Endodermal cell (in vitro differentiated cells): ENCODE measurements at places on chromosomes 16 and 17.

- no peak for DNase-seq
Measured at GRCh38 chr16:11308493-11309283, 27.6 kb upstream of the PRM1 start.

- DNase-seq: no peak
Measured at GRCh38 chr17:31967648-31968047, 30.8 kb downstream of the SUZ12 start.

GRCh38 chr16:52591934-52592592 lies 45.1 kb upstream of the TOX3 start:
- no peak for DNase-seq

DNA sequence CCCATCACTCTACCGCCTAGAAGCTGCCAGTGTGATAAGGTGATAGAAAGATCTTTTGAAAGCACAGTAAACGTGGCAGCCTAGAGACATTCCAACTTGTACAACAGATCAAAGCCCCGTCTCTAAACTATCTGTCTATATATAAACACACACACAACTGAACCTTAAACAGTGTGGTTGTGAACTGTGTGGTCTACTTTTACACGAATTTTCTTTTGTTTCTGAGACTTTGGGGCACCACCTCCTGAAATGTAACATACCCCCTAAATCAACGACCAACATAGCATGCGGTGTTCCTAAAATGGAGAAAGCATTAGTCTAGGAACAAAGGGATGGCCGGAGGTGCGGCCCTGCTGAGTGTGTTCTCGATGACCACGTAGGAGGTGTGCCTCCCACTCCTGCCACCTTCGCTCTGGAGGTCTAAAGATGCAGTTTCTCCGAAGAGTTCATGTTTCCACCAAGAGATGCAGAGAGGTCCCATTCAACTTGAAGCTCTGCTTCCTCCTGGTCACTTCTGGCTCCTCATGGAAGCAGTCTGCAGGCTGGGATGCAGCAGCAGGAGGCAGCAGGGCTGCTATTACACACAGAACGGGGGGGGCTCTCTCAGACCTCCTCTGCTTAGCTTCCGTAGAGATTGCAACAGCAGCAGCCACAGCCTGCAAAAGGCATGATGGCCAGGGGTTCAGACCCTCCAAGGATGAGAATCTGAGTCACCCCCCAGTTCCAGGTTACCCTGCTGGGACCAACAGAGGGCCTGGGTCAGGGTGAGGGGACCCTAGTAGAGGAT lies 22.6 kb upstream of the USP10 start:
- peak; percentile 72 for DNase-seq

DNA sequence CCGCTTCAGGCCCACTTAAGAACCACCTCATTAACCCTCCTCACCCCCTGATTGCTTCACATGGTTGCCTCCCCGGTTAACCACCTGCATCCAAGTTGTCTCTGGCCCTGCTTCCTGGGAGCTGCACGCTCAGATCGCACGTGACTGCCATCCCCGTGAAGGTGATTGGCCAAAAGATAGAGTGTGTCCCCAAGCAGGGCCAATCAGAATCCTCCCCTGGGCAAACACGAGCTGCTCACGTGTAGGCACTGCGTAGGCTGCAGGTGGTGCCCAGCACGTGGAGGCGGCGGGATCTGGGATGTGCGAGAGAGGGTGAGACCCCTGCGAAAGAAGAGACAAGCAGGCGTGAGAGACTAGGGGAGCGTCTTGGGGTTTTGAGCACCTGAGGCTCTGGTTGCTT lies 111.8 kb upstream of the CRHR1 start:
- peak; percentile 61 for DNase-seq

DNA sequence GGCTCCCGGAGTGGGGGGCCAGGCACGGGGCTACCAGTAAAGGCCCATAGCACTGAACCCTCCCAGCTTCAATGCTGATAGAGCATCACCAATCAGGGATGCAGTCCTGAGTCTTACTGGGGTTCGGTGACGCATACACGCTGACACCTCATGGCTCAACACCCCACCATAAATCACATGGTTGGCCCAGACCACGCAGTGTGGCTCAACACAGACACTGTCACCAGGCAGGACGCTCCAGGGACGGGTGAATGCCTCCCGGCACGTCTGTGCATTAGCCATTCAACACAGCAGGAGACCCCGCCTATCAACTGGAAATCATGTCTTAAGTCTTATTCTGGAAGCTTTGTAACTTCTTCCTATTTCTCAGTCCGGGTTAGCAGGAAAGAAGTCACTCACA lies 35.0 kb downstream of the NECAB2 start:
- no peak for DNase-seq

GRCh38 chr17:76909971-76910760 lies 42.0 kb downstream of the MGAT5B start:
- peak; percentile 98 for DNase-seq

DNA sequence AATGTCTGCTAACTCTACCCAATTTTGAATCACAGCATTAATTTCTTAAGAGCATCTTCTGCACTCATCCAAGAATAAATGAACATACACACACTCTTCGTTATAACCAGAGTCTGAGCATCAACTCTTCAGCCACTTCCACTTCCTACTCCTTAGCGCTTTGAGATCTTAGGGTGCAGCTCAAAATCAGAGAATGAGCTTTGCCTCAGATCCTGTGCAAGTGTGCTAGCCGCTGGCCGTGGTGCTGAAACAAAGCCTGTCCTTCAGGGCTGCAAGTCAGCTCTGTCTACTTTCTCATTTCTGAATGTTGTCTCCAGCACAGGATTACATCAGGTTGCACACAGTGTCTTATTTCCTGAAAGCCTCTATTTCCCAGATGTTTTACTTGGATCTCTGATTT lies 165.4 kb downstream of the AIPL1 start:
- peak; percentile 94 for DNase-seq

DNA sequence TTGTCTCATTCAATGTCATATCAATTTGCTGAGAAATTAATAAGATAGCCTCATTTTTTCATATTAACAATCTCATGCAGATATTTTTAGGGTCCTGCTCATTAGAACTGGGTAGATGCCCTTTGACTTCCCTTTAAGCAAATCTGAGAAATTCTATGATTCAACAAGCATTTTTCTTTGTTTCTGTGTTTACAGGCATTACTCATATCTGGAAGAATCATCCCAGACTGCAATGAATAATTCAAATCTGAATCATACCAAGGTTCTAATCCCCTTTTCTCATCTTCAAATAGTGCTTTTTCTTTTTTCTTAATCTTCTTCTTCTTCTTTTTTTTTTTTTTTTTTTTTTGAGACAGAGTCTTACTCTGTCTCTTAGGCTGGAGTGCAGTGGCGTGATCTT lies 69.2 kb upstream of the KIFC3 start:
- DNase-seq: no peak

DNA sequence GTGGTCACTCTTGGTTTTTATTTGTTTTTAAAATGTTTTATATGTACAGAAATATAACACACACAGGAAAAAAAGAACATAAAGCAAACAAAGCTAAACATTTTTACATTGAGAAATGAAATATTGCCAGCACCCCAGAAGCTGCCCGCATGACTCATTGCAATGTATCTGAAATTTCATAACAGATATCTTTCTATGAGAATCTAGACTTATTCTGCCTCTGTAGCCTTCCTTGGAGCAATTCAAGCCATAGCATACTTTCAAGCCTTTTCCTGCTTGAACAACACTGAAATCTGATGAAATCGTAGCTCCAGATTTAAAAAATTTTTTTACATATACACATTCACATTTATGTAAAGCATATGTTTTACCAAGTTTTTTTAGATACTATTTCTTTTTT lies 86.9 kb downstream of the RBBP6 start:
- no peak for DNase-seq

DNA sequence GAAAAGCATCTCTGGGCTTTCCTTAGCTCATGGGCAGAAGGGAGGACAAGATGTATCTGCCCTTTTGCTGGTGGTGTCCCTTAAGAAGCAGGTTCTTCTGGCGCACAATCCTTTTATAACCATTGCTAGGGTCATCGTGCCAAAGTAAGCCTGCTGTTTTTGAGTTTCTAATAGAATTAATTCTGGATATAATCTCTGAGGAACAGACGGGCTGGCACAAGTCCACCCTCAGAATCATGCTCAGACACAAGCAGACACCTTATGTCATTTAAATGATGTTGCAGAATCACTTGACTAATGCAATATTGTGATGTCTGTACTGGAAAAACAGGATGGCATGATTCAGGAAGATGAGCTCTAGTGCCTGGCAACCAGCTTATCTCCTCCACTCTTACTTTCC lies 18.8 kb upstream of the MMD start:
- DNase-seq: no peak

GRCh38 chr16:51538707-51539498 lies 387.8 kb upstream of the SALL1 start:
- DNase-seq: peak; percentile 65

- DNase-seq: peak; percentile 78
Measured at GRCh38 chr16:84299734-84300440, 5.2 kb downstream of the WFDC1 start.

DNA sequence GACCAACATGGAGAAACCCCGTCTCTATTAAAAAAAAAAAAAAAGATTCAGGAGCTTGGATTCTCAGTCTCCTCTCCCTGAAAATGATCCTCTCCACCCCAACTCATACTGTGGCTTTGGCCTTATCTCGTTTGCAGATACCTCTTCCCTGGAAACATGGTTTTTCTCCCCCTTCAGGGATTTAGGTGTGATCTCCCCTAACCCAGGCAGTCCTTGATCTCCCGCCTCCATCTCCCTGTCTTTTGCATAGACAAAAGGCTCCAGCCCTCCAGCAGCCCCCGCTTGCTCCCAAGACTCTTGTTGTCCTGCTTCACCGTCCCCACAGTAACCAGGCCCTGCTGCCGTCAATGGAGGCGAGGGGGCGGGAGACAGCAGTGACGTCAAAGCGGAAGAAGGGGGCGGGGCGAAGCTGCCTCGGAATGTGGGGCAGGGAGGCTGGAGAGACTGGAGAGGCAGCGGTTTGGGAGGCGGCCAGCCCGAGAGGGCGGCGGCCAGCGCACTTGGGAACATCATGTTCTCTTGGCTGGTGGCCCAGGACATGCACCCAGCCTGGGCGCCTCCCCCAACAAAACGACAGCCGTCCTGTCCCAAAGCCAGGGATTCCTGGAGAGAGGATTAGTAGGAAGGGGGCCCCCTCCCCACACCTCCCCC lies 1.9 kb upstream of the PER1 start:
- DNase-seq: peak; percentile 100

GRCh38 chr17:83098241-83099085 lies 19.1 kb downstream of the METRNL start:
- no peak for DNase-seq

DNA sequence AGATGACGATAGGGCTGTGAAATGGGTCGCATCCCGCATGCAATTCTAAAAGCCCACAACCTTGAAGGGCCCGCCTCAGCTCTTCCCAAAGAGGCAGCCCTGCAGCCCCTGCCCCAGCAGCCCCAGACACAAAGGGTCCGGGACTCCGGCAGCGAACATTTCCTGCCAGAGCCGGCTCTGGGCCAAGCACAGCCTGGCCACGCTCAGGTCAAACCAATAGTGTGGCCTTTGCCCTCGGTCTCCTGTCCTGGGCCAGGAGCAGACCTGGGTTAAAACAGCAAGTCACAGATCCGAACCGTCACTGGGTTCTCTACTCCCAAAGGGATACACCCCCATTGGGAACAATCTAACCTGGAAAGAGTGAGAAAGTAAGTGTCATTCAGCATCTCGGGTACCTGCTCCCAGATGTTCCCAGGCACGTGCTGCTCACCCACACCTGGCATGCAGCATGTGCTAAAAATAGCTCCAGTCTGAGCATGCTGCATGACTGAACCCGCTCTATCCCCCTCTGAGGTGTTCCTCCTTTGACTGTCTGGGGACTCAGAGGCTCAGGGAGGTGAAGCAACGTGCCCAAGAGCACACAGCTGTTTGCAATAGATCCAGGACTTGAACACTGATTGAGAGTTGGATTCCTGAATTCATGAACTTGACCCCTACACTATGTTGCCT lies 22.2 kb upstream of the ATP2A3 start:
- peak; percentile 69 for DNase-seq

GRCh38 chr16:10987361-10988163 lies 43.2 kb downstream of the CLEC16A start:
- no peak for DNase-seq

DNA sequence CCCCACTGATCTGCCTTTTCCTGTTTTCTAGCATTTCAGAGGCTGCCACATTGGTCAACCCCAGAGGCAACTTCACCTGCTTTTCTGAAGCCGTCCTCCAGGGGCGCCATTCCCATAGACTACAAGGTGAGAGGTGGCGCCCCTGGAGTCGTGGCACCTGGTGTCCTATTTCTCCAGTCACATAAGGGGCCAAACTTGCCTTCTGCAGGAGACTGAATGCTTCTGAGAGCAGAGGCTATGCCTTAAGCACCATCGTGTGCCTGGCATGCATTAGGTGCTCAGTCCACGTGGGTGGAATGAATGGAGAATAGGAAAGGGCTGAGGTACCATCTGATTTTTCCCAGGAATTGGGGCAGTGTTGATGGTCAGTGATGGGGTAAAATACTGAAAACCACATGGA lies 164.8 kb downstream of the HAPSTR1 start:
- peak; percentile 95 for DNase-seq

- no peak for DNase-seq
Measured at GRCh38 chr17:68175416-68175815, 72.4 kb upstream of the AMZ2 start.

DNA sequence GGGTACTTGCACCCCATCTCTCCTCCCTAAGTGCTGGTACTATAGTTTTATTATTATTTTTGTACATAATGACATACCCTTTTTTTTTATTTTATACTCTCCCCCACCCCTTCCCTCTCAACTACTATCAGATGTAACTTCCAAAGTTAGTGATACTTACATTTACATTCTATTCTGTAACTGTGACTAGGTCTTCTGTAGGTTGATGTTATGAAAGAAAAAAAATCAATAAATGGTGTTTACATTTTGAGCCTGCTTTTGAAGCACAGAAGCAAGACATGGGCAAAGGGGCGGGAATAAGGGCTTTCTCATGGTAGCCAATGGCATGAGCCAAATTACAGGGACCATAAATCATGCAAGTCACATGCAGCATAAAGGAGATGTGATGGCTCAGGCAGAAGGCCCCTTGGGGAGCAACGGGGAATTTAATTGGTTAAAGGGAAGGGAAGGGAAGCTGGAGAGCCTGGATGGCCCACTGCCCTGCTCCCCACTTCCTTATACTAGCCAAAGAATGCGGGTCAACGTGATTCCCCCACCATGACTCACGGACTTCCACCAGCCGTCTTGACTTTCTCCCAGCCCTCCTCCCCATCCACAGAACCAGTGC lies 2.4 kb upstream of the ACSF2 start:
- no peak for DNase-seq

DNA sequence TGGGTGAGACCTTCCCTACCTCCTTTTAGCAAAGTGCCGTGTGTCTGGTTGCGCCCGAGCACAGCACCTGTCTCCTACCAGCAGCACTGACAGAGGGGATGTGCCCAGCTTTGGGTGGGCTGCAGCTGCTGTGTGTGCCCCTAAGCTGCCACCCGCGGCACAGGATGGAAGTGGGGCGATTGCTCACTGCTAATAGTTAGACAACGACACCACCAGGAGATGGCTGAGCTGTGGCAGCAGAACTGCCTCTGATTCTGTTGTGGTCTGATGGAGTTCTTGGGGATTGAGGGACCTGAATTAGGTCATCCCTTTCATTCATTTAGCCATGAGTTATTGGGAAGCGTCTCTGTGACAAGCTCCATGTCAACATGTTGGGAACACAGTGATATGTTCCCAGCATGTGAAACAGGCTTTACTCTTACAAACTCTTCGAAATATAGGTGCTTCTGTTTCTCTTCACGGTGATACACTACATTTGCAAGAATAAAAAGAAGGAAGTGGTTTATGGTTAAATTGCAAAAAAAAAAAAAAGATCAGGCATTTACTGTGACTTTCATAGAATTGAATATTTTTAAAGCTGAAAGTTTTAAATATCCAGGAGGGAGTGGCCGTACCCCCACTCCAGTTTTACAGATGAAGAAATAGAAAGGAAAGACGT lies 184.4 kb downstream of the MAF start:
- no peak for DNase-seq

GRCh38 chr16:77250400-77250799 lies 51.2 kb downstream of the SYCE1L start:
- DNase-seq: no peak
